Kasumi-1 (cell line): ENCODE measurements at places on chromosomes 12 and 14.

DNA sequence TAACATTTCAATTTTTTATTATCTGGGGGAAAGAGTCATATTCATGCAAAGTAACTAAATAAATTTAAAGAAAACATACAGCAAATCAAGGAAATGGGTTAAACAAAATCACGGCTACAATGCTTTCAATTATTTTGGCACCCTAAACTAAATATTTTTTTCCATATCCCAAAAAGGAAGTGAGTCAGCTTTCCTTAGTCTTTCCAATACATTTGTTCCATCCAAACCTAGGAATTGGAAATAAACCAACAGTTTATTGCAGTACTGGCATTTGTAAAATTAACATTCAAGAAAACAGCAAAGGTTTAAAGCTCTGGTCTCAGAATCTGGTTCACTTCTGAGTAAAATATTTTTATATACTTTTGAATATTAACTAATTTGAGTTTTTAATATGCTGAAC, 89.2 kb downstream of the BCL2L14 start:
- no peak for DNase-seq

DNA sequence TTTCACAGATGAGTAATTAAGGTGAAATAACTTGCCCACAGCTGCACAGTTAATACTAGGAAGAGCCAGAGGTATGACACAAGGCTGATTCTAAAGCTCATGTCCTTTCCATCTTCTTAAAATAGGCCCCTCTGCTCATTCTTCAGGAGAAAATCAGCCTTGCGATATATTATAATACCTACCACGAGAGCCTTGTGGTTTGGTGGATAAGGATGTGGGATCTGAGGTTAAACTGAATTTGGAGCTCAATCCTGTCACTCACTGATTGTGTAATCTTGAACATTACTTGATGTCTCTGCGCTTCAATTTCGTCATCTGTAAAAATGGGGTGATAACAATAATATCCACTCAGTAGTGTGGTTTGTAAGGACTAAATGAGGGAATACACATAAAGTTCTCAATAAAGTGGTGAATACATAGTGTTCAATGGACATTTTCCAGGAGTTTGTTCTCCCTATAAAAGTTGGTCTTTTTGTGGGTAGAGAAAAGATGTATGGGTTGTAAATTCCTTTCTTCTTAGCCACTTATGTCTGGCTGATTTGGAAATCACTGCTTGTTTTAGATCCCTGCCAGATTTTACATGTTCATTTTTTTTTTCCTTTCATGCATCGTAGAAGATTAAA, 25.1 kb upstream of the ATP2B1 start:
- peak; percentile 48 for DNase-seq

GRCh38 chr12:47885012-47885501, 19.7 kb downstream of the VDR start:
- DNase-seq: no peak

DNA sequence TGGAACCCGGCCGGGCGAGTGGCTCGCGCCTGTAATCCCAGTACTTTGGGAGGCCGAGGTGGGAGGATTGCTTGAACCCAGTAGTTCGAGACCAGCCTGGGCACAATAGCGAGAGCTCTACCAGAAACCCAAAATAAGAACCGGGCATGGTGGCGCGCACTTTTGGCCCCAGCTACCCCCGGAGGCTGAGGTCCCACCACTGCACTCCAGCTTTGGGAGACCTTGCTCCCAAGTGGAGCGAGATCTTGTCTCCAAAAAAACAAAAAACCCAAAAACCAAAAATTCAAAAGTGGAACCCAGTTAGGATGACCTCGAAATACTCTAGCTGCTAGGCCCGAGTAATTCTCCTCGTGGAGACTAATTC, 769 bp upstream of the VTI1B start:
- DNase-seq: no peak

DNA sequence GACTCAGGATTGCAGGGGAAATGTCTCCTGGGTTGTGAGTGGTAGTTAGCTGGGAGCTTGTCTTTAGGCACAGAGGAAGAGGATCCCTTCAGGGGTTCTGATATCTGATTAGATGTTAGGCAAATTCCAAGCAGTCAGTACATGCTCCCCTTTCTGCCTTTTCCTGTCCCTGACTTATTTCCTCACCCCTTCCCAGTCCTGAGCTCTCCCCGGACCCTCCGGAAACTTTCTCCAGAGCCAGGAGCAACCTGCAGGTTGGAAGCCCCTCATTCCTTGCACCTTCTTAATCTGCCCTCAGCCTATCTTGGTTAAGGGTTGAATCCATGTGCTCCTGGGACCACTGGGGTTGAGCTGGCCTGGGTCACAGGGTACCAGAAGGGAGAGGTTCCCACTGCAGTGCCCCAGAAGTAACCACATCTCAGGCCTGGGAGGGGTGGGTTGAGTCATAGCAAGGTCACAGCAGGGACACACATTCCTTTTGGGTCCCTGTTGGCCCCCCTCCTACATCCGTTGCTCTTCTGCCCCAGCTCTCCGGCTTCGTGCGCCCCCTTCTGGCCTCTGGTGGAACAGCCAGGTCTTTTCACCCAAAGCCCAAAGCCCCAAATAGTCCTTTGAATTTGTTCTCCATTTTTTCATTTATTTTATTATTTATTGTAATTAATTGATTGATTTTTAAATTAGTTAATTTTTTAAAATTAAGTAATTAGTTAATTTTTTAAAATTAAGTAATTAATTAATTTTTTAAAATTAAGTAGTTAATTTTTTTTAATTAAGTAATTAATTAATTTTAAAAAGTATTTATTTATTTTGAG, 1.8 kb downstream of the IGFBP6 start:
- peak; percentile 80 for DNase-seq

DNA sequence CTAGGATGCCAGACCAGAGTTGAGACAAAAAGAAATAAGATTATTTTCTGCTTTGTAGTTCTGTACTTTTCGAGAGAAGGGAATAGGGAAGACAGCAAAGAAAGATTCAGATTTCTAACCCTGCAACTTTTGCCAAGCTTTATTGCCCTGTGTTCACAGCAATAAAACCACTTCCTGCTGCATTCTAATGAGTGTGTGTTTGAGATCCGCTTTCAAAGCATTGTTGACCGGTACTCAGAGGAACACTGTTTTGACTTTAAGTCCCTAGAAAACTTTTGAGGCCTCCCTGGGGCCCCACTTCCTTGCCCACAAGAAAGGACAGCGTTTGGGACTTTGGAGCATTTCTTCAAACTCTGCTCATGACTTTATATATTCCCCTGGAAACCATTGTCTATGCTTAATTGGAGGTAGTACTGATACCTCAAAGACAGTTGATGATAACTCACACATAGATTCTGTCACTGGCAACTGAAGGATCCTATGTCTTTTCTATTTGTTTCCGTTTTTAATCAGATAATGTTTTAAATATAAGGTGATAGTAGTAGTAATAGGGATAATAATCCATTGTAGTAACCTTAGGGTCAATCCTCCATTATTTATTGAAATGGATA, 1.3 kb downstream of the RNASE6 start:
- peak; percentile 31 for DNase-seq

DNA sequence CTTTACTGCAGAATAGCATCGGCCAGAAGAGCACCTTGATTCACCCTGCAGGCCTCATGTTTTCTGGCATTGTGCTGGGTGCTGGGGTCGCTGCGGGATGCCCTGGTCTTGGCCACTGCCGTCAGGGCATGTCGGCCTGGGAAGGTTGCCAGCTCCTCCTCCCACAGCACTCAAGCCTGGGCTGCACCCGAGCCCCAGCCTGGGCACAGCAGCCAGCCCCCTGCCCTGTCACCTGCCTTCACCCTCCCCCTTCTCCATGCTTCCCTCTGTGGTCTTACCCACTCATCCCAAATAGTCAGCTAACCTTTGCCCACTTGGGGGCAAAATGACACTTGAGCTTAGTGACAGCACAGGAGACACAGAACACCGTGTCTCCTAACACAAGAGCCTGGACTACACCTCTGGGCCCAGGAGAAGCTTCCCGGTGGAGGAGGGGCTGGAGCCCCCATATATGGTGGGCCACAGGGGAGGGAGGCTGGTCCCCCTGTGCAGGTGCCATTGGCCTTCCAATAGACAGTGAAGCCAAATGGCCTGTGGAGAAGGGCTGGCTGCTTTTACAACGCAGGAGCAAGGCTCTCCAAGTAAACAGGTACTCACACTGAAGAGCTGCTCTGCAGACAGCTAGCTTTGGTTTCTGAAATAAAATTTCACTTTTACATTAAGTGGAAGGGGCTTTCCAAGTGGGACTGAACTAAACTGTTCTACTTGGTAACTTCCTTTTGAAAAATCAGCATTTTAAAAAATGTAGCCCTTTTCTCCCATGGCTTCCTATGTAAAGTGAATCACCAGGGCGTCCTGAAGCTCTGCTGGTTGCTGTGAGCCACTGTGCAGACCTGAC, 51.2 kb upstream of the AMN start:
- DNase-seq: no peak

DNA sequence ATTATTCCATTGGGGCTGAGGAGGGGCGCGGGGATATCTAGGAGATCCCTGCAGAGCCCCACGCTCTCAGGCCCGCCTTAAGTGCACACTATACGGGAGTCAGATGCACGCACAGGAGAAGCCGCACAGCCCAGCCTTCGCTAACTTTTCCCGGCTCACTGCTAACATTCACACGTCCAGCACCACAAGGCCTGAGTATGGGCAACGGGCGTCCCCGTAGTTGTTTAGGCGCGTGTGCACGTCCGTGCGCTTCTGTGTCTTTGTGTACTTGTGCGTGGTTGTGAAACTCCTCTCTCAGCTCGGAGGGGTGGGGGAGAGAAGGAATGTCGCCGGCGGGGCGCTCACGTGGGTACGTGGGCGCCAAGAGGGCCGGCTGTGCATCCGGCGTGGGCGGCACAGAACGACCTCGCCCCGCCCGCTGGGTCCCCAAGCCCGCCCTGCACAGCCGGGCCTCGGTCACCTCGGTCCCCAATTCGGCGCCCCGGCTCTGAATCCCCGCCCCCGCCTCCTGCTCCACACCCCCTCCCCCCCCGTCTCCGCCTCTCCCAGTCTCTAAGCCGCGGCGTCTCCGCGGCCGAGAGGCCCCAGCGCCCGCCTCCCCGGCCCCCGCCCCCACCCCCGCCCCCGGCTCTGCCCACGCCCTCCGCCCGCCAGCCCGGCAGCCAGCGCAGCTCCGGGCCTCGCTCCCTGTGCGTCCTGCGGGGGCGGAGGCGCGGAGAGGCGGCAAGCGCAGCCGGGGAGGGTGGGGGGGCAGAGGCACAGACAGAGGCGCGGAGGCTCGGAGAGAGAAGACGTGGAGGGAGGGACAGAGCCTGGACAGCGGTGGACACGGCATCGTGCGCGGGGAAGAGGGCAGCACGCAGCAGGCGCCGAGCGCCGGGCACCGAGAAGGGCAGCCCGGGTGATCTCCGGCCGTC, at the start of gene NAB2:
NAB2 (plus strand) TSS at position 761 of the 917 bp plus-strand sequence. CDS start 158 bp downstream, outside the sequence.
- DNase-seq: peak; percentile 92

DNA sequence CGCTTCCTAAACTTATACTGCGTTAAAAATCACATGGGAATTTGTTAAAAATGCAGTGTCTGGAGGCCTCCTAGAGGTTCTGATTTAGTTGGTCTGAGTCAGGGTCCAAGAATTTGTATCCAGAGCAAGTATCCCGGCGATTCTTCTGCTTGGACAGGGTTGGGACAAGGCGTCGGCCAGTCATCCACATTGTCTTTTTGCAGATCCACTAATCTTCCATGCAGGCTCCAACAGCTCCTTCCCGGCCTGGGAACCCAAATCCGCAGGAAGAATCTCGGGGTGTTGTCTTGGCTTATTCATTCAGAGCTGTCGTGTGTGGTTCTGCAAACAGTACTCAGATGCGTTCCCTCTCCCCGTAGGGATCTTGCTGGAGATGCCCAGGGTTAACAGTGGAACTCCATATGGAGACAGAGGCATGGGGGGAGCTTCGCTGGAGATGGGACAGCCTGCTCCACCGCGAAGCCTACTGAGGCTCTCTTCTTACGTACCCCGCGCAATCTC, 25.3 kb downstream of the GPRC5D start:
- DNase-seq: no peak

GRCh38 chr12:10406725-10407124, 2.8 kb downstream of the KLRC4 start:
- DNase-seq: peak; percentile 9

DNA sequence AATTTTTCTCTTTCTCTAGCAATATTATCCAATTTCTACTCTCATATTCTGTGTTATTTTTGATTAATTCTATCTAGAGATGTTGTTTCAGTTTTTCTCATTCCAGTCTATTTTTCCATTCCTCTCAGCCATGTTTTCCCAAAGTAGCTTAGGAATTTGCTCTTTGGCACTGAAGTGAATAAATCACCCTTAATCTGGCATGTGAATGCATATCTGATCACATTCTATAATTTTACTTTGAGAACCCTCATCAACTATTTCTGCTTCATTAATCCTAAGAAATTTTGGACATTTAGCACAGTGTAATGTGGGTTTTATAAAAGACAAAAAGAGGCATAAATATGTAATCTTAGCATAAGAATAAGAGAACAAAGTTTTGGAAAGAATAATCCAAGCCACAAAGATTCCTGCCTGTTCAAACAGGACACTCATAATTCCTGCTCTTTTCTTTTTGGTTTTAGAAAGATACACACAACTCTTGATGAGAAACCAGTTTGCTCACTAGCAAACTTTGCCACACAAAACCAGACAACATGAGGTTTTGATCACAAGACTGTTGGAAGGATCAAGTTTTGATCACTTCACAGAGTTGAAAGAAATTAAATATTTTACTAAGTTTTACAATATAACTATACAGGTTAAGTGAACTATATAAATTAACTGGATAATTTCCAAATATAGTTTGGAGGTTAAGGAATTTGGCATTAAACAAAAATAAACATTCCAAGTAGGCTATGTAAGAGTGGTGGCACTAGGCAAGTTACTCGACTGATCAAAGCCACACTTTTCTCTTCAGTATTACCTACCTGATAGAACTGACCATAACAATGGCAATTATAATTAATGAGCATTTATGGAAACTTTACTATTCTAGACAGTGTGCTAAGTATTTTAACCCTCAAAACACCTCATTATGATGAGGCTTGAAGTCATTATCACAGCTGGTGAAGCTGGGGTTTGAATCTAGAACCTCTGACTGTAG, 226.6 kb upstream of the TMTC1 start:
- DNase-seq: no peak

DNA sequence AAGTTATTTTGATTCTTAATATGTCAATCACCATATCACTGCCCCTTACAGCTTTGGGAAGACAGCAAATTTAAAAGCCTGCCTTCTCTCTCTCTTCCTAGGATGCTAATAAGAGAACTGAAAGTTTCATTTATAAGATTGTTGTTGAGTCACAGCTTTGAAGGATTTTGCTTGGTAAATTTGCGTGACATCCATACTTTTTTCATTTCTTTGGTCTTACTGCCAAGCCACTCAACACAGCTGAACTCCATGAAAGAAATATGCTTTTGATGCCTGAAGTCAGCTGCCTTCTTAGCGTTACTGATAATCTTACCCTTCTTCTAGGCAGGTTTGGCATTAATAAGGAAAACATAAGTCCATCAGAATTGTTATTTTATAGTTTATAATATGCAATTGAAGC, 155.0 kb downstream of the CRADD start:
- DNase-seq: no peak

- no peak for DNase-seq
These were observed 5.2 kb downstream of the MUCL1 start for GRCh38 chr12:54859502-54859901.

DNA sequence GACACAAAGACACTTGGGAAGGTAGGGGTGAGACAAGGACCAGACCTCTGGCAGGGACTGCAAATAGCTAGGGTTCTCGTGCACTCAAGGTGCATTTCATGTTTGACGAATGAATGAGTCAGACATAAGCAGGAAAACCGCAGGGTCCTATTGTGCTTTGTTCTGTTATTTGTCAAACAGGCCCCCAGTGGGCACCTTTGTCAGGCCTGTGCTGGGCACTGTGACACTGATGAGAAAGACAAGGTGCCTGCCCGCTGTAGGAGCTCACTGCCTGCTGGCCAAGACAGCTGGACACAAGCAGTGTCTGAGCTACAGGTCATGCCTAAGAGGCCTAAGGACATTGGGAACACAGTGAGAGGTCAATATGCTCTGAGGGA, 2.3 kb downstream of the OTUB2 start:
- peak; percentile 82 for DNase-seq

- no peak for DNase-seq
These were observed 21.8 kb upstream of the RNU6-8 start for GRCh38 chr14:32224737-32225377.
